ENCODE measurements at places on chromosomes 2 and 18.
A peak's percentile ranks its signal among the peaks of the same experiment; 100 is the strongest.

DNA sequence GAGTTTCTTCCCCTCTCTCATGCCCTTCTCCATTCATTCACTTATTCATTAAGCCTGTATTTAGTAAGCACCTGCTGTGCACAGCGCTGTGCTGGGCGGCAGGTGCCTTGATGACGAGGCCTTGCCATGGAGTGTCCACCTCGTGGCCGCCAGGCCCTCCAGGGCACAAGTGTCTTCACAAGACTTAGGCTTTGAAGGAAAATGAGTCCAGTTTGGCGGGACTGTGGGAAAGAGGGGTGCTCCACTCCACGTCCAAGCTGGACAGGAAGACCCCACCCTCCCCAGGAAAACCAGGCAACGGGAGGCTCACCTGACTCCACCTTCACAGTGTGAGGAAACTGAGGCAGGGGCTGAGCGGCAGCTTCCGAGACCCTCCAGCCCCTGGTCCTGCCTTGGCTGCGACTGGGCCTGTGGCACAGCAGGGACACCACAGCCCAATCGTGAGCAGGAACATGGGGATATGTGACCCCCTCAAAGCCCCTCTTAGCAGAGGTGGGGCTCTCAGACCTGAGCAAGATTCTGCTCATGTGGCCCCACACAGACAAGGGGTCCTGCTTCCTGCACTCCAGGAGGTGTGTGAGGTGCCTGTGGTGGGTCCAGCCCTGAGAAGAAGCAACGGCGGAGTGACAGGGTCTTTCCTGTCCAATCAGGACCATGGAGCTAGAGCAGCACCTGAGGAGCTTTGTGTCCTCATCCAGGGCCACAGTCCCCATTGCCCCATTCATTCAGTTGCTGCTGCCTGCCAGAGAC lies 110.3 kb upstream of the ODC1 start:
- DNase-seq: no peak

DNA sequence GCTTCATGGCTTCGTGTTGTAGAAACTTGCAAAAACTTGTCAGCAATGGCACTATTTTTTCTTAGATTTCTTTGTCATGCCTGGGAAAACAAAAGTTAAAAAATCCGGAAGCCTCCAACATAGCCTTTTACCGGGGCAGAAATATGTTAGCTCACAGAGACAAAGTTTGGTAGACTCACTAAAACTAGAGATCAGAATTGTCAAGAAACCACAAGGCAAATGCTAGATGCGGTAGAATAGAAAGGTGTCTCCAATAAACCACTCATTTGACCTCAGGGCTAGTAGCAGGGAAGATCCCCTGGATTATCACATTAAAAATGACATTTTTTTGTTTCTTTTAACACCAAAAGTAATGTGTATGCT lies 405 bp downstream of the CASP10 start:
- DNase-seq: no peak

DNA sequence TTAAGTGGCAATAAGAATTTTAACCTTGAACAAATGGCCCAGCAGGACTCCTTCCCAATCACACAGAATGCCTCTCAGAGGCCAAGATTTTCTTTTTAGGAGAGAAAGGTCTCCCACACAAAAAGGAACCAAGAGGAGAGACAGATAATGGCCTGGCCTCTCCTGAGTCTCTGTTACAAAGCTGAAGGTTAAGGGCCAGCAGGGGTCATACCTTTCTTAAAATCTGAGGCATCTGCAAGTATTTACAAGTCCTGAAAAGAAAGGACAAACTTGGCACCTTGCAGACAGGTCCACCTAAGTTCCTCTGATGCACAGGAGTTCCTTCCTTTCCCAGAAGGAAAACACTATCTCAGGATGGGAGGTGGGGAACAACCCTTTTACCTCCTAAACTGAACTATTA lies 142.3 kb downstream of the TMEM163 start:
- DNase-seq: no peak

DNA sequence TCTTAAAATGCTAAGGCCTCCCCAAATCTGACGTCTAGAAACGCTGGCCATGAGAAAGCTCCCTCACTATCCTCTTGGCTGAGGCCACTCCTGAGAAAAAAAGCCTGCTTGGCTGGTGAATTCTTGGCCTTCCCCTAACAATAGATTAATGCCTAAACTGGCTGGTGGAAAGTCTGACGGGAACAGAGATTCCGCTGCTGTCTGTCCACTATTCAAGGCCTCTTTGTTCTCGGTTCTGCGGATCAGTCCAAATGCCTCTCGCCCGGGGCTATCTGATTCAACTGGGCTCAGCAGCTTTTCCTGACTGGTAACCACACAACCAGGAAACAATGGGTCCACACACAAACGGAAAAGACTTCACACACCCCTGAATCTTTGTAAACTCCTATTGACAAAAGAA lies 27.2 kb downstream of the PXDN start:
- DNase-seq: no peak

DNA sequence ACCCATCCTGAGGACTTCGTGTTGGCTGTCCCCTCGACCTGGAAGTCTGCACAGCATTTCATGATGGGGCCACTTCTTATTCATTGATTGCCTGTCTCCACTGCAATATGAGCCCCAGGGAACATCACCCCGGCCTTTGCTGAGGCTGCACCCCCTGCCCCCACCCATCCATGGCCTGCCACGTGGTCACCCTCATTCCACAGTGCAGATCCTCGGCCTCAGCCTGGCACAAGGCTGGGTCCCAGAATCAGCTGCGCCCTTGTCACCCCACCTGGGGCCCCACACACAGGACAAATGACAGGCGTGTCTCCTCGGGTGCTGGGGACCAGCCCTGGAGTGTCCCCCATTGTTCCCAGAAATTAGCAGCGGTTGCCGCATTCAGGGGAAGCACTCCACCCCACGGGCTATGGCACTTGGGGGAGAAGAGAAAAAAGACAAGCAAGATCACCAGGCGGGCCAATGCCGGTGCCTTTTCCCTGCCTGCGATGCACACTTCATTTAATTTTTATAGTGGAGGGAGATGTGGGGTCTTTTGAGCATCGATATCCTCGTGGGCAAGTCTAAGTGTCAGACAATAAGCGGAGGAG lies 157.4 kb downstream of the INHBB start:
- no peak for DNase-seq

- peak; percentile 58 for DNase-seq
Observed at GRCh38 chr2:16625759-16626158, 39.9 kb downstream of the CYRIA start.

- DNase-seq: no peak
Observed at GRCh38 chr18:6333981-6334380, 80.7 kb downstream of the L3MBTL4 start.

GRCh38 chr2:240561325-240561971 lies 1.3 kb downstream of the DUSP28 start:
- DNase-seq: no peak

All from stimulated activated naive B cell treated with anti-CD40 and anti-IgM and Interleukin-4, amounts not matched to agents 10 μg/mL and 1 μg/mL and 100 μg/mL, for 72 hours (primary cell).